ENCODE measurements at places on chromosomes 6 and 20.
A peak's percentile ranks its signal among the peaks of the same experiment; 100 is the strongest.

DNA sequence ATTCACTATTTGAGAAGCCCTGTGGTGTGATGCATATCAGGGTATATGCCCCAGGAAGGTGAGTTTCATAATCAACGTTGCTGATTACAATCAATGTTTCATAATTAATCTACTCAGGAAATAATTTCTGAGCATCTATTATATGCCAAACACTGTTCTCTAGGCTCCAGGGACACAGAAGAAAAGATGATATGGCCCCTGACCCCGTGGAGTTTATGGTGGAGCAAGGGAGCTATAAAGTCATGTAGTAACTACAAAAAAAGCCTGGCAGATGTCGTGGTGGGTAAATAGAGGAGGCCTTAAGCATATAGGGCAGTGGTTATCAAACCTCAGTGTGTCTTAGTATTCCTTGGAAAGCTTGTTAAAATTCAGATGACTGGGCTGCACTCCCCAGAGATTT is 40.1 kb upstream of the BCAS1 start:
- DNase-seq, result no peak

DNA sequence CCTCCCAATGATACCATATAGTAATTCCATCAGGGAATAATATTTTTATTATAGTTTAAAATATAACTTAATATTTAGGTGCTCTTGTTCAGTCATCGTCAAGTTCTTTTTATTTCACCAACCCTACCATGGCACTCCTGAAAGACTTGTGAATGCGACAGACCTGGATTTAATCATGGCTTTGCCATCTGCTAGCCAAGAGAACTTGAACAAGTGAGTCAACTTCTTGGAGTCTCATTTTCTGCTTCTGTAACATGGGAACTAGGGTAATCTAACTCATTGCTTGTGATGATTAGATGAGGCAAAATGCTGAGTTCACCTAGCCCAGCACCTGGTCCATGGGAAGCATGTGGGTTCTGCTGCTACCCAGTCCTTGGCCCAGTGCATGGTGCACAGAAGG is 62.9 kb downstream of the ESR1 start:
- no peak for DNase-seq

- peak; percentile 90 for DNase-seq
Observed at GRCh38 chr20:53829255-53829723, 235.7 kb upstream of the ZNF217 start.

- DNase-seq, result no peak
Observed at GRCh38 chr20:37669773-37670236, 24.0 kb upstream of the CTNNBL1 start.

DNA sequence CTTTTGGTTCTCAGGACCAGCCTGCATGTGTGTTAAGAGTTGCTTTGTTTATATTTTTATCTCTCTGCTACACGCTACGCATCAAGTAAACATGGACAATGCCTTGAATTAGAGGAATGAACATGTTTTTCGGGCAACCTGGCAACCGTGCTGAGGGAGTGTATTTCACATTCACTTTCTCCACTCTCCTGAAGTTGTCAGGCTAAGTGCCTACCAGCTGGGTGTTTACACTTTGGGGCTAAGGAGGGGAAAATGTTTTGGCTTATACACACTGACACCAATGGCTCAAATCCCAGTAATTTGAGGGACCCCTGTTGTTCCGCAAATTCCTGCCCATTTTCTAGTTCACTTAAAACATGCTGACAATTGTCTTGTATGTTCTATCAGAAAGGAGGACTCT is 141.5 kb upstream of the PDE7B start:
- DNase-seq, result no peak

- DNase-seq, result no peak
Observed at GRCh38 chr6:170163405-170164170, 127.3 kb downstream of the DLL1 start.

DNA sequence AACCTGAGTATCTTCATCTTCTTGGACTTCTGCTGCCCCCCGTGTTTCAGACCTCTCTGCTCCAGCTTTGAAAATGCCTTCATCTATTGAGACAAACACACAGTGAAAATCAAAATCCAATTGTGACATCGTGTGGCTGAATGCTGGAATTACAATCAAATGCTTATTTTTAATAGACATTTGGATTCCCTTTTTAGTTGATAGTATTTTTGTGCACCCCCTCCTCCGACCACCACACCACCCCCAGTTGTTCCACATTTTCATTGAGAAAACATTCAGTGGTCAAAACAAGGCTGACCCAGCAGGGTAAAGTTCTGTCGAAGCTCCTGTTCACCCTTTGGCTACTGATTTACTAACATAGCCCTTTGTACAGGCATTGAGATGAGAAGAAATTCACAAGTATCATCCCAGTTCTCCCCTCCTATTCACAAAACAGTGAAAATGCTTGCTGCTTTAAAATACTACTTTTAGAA is 79.0 kb downstream of the NRSN1 start:
- DNase-seq, result peak; percentile 62

DNA sequence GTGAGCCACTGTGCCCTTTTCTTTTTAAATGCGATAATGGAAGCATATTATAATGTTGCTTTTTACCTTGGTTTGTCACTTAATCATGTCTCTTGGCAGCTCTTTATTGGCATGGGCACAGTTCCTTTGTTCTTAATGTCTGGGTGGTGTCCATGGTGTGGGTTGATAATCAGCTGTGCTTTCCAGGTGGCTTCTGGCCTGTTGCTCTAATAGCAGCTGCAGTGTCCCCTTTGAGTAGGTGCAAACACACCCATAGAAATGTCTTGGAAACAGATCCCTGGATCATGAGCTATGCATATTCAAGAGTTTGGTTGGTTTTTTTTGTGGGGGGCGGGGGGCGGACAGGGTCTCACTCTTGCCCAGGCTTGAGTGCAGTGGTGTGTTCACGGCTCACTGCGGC is 29.9 kb downstream of the EFCAB8 start:
- no peak for DNase-seq

DNA sequence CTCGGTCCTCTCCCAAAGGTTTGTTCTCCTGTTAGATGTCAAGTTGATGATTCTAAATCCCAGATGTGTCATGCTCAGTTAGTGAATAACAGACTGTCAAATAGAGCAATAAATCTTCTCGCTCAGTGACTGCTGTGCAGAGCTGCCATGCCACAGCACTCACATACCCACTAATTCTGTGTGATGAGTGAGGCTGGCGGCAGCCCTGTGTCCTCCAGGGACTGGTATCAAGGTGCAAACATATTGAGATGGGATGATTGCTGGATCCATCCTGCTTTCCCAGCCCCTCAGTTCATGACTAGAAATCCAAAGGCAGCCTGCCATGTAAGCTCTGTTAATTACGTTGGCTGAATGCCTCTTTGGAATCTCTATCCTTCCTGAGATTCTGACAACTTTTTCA is 103.9 kb downstream of the OLIG3 start:
- DNase-seq, result no peak

GRCh38 chr20:20317621-20318364 is 50.1 kb upstream of the INSM1 start:
- no peak for DNase-seq

GRCh38 chr6:51514748-51515402 is 572.5 kb downstream of the PKHD1 start:
- DNase-seq, result no peak

DNA sequence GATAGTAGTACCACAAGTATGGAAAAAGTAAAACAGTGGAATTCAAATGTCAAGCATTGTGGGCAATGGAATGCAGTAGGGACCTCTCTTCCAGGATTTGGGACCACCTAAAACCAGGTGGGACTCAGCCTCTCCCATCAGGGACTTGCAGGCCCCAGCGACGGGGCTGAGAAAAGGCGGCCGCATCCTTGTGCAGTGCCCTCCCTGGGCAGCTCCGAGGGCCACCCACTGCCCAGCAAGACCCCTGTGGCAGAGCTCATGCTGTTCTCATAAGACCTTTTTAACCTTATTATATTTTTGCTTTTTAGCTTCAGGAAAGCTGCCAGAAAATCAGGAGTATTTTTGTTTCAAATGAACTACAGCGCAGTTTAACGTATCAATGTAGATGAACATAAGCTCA is 142.6 kb upstream of the RPS6KA2 start:
- no peak for DNase-seq

- DNase-seq, result no peak
Observed at GRCh38 chr20:50810842-50811241, 16.0 kb downstream of the BCAS4 start.

DNA sequence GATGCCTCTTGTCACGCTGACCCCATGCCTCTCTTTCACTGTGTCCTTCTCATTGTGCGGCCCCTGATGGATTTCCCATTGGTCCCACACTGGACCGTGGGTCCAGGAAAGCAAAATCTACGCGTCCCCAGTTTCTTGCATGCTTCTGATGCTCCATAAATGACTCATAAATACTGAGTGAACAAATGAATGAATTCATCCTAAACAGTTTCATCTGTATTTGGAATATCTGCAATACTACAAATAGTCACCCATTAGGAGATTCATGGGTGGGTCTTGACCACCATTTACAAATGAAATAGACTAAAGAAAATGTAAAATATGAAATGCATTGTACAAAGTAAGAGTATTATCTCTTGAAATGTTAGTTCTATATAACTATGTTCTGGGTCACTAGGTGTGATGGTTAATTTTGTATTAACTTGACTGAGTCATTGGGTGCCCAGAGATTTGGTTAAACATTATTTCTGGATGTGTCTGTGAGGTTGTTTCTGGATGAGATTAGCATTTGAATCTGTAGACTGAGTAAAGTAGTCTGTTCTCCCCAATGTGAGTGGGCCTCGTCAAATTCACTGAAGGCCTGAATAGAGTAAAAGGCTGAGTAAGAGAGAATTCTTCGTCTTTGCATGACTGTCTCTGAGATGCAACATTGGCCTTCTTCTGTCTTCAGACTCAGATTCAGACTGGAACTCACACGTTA is 448.7 kb downstream of the PREX1 start:
- DNase-seq, result no peak

DNA sequence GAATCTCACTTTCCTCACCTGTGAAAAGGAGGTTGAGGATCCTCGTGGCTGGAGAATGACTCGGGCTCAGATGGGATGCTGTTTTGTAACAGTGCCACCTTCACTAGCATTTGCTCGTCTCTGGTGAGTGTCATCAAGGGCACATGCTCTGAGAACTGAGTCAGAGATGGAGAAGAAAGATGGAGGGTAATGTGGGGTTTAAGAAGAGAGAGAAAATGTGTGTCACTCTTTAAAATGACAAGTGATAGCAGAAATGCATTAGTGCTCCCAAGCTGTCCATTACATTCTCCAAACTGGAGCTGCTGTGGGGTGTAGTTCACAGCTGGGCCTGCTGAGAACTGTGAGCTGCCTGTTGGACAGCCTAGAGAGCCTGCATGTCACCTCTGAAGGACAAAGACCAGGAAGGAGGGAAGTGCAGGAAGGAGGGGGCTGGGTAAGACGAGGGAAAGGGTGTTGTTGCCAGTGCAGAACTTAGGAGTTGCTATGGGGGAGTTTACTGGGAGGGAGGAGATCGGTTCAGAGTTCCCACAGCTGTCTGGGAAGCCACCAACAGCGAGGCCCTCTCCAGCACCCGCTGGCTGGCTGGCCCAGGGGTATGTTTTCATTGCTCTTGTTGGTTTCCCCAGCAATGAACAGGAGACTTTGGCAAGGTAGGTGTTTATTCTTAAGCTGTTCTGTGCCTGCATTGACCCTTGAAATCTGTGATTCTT is 19.8 kb downstream of the GMPR start:
- no peak for DNase-seq

DNA sequence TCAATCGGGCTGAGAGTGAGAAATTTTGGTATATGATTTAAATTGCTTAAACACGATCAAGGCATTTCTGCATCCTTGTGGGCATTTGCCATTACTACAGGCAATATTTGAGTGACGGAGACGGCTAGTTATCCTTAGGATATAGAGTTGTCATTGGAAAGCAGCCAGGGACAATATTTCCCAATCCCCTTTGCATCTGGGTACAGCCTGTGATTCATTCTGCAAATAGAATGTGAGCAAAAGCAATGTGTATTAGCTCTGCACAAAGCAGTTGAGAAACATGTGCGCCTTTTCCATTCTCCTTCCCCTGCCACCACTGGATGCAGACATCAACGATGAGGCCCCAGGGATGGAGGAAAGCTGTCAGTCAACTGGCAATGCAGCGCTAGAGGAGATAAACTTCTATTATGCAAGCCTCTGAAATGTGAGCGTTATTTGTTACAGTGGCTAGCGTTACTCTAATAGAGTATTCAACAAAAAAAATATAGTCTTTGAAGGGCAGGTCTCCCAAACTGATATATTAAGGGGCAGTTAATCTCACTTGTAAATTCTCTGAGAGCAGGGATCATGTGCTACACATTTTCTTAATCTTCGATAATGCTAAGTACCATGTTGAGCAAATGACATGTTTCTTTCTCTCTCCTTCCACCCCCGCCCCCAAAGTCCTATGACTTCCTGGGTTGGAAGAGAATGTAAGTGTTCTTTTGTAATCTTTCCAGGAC is 37.1 kb upstream of the NCOA3 start:
- DNase-seq, result peak; percentile 94

DNA sequence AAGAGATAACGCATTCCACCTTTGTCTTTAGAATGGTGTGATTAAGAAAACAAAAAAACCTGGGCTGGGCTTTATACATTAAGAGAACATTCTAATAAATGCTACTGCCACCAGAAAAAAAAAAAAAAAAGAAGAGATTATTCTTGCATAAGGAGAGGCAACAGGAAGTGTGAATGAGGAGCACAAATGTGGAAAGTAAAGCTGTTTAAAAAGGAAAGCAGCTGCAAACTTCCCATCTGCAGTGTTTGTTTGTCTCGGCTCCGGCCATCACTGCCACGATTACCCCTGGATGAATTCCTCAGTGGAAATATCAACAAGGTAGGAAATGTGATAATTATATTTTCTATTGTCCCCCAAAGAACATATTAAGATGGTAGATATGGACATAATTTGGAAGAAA is 223.9 kb downstream of the PHF3 start:
- no peak for DNase-seq

DNA sequence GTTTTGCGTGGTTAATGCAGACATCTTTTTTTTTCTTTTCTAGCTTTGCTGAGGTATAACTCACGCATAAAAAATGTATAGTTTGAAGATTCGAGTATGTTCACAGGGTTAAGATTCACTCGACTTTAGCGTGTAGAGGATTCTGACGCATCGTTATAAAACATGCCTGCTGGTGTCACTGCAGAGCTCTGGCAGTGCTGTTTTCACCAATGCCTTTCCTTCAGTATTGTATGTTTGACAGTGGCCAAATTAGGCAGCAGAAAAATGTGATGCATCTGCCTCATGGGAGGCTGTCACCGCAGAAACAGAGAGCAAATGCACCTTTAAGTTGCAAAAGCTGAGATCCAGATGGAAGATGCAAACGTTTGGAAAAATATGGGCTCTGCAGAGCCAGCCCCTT is 18.0 kb upstream of the SIRPB2 start:
- peak; percentile 56 for DNase-seq

Measured in RKO (cell line).